ENCODE measurements at places on chromosomes 7 and 10. TPM values are rescaled to one million over a fixed set of nuclear protein-coding genes. Genes with fewer than 3 reads are reported as not detected.

- no peaks in the 10 kb centered on the region for H3K4me1 ChIP-seq
- H3K4me3 ChIP-seq, result no peak overlapping the region
- no peak overlapping the region for H3K27ac ChIP-seq
These were observed 15.6 kb downstream of the COBL start for GRCh38 chr7:51300762-51301674.

DNA sequence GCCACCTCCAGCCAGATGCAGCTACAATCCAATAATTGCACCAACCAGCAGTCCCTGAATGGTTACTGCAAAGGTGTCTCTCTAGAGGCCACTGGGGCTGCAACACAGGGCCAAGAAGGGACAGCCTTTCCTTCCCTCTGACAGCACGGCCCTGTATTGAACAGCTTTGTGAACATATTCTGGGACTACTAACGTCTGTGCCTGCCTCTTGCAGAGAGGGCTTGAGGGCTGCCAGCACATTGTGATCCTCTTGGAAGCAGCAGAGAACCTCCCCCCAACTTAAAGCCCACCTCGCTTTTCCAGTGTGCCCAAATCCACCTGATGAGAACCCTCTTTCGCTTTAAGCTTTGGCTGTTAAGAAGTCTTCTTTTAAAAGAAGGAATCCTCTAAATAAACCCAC is 415.9 kb downstream of the RPS24 start:
- no peak overlapping the region for H3K4me3 ChIP-seq
- DNase-seq, result no peak
- H3K27ac ChIP-seq, result no peak overlapping the region

- H3K4me1 ChIP-seq, result no peaks in the 10 kb centered on the region
- H3K36me3 ChIP-seq, result no peaks in the 10 kb centered on the region
- DNase-seq, result no peak
These were observed 52.1 kb downstream of the SH2D4B start for GRCh38 chr10:80589726-80590373.

- DNase-seq, result no peak
- H3K36me3 ChIP-seq, result no peaks in the 10 kb centered on the region
- no peaks in the 10 kb centered on the region for H3K4me1 ChIP-seq
- H3K27ac ChIP-seq, result no peak overlapping the region
These were observed 75.6 kb upstream of the TCERG1L start for GRCh38 chr10:131387018-131387529.

DNA sequence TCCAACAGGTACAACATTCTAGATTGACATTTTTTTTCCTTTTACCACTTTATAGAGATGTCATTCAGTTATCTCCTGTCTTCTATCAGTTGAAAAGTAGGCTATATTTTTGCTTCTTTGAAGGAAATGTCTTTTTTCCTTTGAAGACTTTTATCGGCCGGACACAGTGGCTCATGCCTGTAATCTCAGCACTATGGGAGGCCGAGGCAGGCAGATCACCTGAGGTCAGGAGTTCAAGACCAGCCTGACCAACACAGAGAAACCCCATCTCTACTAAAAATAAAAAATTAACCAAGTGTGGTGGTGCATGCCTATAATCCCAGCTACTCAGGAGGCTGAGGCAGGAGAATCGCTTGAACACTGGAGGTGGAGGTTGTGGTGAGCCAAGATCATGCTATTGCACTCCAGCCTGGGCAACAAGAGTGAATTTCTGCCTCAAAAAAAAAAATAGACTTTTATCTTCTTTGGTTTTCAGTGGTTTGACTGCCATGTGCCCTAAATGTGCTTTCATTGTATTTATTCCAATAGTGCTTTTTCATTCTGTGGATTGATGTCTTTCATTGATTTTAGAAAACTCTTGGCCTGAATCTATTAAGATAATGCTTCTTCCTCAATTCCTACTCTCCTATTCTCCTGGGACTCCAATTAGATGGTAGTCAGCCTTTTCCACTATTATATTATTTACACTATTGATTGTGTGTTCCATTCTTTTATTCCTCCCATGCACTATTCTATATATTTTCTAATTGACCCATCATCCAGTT is 84.6 kb downstream of the IMMP2L start:
- H3K4me3 ChIP-seq, result no peak overlapping the region
- H3K4me1 ChIP-seq, result no peaks in the 10 kb centered on the region
- H3K27me3 ChIP-seq, result no peaks in the 10 kb centered on the region

- no peak for DNase-seq
- no peaks in the 10 kb centered on the region for H3K27me3 ChIP-seq
- H3K36me3 ChIP-seq, result peaks cover 38% of the 10 kb centered on the region
- no peak overlapping the region for H3K4me3 ChIP-seq
These were observed 6.6 kb downstream of the PDIA4 start for GRCh38 chr7:149021725-149022062.

- no peak overlapping the region for H3K4me3 ChIP-seq
- H3K4me1 ChIP-seq, result peaks cover 45% of the 10 kb centered on the region
- H3K27ac ChIP-seq, result no peak overlapping the region
These were observed 101.2 kb upstream of the EFCAB10 start for GRCh38 chr7:105682341-105683060.

DNA sequence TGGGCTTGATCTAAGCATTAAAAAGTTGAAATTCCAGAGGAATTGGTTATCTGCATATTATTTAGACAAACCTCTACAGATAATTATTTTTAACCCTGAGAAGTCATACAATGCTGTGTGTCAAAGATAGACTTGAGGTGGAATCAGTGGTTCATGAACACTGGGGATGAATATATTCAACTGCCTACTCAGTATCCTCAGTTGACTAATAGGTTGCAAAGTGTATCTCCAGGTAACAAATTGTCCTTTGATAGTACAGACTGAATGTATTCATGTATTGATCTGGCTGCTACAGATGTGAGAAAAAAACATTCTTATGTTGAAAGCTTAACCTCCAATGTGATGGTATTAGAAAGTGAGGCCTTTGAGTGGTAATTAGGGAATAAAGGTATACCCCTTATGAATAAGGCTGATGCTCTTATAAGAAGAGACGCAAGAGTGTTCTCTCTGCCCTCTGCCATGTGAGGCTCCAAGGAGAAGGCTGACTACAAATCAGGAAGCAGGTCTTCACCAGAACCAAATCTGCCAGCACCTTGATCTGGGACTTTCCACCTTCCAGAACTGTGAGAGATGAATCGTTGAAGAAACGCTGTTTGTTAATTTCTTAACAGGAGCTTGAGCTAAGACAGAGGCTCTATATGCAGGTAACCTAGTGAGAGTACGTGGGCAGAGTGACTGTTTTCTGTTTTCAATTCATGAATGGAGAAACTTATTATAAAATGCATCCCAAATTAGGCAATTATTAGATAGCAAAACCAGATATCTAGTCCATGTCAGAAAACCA is 7.5 kb downstream of the MRPL32 start:
- H3K27me3 ChIP-seq, result no peaks in the 10 kb centered on the region
- H3K36me3 ChIP-seq, result peaks cover 24% of the 10 kb centered on the region
- H3K4me3 ChIP-seq, result no peak overlapping the region
- peak; percentile 26 for DNase-seq
- H3K27ac ChIP-seq, result peak overlapping the region; percentile 81
- peaks cover 42% of the 10 kb centered on the region for H3K4me1 ChIP-seq

The ZNF503 gene
- total RNA-seq, result 0.56 TPM

The HOXA2 gene
- total RNA-seq, result not detected

The RARRES2 gene
- not detected for total RNA-seq

The TRPV5 gene
- total RNA-seq, result not detected

The INHBA gene
- not detected for total RNA-seq

The TWIST1 gene
- 4.1 TPM for total RNA-seq
